ENCODE measurements at places on chromosomes 3 and 15.

DNA sequence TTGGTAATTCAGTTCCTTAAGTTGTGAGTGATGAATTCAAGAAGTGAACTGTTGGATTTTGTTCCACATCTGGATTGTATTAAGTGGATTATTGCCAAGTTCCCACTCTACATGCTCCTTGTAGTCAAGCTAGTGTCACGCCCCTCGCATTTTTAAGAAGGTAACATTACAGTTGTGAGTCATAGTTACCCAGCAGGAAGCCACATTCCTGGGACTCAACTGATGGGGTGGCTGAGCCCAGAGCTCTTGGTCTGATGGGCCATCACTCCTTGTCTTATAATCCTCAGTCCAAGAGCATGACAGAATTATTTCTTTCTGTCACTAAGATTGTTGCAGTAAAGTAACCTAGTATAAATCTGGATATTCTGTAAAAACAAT, 102.7 kb downstream of the PTPRG start:
- DNase-seq = peak; percentile 73

- peak; percentile 8 for DNase-seq
These were observed 440.5 kb upstream of the ADAMTS9 start for GRCh38 chr3:65128346-65128745.

DNA sequence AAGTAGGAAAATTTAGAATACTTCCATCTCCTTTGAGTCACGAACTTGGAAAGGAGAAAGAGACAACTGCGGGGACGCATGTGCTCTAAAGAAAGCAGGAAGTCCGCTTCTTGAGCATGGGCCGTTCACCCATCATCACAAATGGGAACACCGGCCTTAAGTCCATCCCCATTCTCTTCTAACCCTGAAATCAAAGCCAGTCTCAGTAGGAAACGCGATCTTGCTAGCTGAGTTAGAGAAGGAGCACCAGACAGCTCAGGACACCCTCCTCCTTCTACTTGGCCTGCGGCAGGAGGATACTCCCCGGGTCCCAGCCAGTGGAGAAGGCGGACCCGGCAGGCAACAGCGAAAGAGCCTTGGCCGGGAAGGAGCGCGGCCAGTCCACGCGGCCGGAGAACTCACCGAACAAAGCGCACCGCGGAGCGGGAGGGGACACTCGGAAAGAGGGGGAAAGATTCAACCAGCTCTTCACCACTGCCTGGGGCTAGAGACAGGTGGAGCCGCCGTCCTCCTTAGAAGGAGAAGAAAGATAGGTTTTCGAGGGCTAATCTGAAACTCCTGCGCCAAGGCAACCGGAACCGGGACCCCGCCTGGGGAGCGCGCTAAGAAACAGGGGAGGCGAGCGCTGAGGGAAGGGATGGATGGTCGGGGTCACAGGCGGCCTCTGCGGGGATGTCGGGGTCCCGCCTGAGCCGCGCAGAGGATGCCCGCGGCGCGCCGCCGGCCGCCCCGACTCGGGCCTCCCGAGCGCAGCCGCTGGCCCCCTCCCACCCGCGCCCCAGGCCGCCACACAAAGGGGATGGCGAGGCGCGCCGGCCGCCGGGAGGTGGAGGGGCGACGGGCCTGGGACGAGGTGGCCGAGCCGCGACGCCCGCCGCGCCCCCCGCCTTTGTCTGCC, 818 bp downstream of the SLC4A7 start:
- peak; percentile 53 for DNase-seq

DNA sequence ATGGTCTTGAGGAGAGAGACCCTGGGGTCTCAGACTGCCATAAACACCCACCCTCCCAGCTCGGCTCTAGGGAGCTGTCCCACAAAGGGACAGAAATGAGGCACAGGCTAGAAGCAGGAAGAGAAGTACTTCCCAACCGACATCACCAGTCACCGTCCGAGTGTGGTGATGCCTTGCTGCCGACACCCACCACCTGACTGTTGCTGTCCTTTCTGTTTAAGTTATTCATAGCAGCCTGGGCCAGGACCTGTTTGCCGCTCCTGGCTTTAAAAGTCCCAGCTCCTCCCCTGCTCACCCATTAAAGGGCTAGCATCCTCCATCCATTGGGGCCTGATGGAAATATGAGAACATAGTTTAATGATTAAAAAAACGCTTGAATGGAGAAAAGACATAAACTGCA, 13.2 kb upstream of the SPG11 start:
- no peak for DNase-seq

- no peak for DNase-seq
These were observed 408.9 kb downstream of the GAP43 start for GRCh38 chr3:116032176-116032575.

GRCh38 chr3:163490119-163490518, 1588.2 kb downstream of the SI start:
- no peak for DNase-seq

DNA sequence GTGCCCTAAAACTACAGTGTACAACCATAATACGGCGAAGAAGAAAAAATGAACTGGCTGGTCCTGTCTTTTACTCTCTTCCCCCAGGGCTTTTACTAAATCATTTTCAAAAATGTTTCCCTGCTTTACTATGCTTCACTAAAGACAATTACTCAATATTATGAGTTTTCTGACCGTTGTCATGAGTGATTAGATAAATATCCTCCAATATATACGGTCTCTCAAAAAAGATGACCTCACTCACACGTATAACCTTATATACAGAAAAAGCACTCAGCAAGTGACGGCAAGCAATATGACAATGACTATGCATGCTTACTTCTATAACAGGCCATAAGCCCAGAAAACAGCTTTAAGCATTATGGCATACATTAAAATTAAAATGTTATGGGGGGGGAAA, 60.5 kb downstream of the TBL1XR1 start:
- no peak for DNase-seq

- no peak for DNase-seq
These were observed 1024.3 kb downstream of the FHIT start for GRCh38 chr3:60226912-60227311.

GRCh38 chr15:61712129-61712759, 348.0 kb downstream of the VPS13C start:
- DNase-seq = no peak

DNA sequence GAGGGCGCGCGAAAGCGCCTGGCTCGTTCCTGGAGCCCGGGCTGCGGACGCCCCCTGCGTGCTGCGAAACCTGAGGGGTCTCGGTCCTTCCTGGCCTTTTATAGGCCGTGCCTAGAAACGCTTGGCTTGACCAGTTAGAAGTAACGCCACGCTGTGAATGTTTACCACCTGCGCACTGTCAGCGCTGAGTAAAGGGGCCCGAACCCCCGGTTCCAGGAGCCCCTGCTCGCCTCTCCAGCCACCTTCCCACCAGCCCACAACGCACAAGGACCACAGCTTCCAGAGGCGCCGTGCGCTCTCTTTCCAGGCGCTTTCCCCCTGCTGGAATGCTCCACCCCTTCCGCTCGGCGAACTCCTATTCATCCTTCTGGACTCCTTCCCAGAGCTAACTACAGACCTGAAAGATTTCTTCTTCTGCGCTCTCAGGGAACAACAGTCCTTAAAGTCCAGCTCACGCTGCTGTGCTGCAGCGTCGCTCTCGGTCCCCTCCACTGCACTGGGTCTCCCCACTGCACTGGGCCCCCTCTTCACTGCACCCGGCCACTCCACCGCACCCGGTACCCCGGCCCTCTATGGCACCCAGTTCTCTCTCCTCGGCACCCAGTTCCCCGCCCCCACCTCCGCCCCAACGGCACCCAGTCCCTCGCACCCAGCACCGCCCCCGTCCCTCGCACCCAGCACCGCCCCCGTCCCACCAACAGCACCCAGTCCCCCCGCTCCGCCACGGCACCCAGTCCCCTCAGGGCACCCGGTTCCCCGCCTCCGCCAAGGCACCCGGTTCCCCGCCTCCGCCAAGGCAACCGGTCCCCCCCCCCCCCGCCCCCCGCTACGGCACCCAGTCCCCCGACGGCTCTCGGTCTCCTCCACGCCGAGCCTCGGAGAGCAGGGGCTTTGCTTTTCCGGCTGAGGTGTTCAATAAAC, 69.8 kb downstream of the SQOR start:
- no peak for DNase-seq

DNA sequence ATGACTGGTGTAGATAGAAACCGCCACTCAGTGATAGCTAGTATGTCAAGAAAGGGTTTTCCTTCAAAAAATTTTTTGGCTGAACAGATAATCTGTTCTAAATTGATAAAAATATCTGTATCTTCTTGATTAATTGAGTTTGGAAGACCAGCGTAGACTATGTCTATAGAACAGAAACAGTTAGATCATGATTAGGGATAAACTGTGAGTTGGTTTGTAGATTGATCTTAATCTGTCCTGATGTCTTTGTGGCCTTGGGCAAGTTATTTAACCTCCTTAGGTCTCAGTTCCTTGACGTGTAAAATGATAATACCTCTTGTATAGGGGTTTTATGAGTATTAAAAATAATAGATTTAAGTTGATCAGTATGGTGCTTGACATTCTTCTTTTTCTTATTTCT, 4.7 kb downstream of the NFKBIZ start:
- DNase-seq = no peak

GRCh38 chr3:94127115-94127514, 64.3 kb downstream of the NSUN3 start:
- DNase-seq = no peak

DNA sequence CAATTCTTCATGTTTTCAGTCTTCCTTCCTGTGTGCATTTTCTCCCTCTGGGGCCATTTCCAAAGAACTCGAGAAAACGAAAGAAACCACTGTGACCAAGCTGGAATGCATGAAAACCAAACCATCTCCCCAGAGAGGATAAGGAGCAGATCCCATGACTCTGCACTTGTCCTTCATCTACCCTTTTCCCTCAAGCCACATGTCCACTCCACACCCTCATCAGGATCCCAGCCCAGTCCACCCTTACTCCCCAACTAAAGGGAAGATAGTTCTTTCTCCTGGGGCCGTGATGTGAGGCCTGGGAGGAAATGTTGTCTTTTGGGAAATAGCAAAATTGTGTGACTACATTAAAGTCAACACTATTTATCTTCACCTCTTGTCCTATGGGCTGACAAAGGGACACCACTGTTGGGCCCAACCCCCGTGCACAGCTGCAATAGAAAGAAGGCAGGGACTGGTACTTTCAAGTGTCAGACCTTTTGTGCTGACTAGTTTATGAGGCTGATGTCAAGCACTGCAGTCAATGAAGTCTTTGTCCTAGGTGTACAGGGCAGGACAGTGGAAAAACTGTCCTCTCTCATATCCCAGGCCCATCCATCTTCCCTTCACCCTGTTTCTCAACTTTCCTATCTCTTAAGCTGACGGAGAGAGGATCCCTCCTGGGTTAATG, 487.1 kb upstream of the NR2F2 start:
- DNase-seq = no peak

- peak; percentile 80 for DNase-seq
These were observed 3.3 kb upstream of the RAB8B start for GRCh38 chr15:63186065-63186464.

DNA sequence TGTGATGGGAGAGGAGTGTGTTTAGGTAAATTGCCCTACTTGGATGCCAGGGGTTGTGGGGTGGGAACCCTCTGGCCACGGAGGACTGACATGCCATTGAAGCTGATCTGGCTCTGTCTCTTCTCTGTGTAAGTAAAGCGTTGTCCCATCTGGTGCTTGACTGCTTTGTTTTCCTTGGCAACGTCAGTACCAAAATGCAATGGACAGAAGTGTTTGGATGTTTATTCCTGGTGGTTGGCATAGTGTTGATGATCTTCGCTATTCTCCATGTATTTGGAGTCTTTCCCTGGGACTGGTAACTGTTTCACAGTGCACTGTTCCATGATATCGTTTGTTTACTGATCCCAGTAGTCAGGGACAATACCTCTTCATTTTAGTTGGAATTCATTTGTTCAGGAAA, 130.5 kb upstream of the MCTP2 start:
- no peak for DNase-seq

DNA sequence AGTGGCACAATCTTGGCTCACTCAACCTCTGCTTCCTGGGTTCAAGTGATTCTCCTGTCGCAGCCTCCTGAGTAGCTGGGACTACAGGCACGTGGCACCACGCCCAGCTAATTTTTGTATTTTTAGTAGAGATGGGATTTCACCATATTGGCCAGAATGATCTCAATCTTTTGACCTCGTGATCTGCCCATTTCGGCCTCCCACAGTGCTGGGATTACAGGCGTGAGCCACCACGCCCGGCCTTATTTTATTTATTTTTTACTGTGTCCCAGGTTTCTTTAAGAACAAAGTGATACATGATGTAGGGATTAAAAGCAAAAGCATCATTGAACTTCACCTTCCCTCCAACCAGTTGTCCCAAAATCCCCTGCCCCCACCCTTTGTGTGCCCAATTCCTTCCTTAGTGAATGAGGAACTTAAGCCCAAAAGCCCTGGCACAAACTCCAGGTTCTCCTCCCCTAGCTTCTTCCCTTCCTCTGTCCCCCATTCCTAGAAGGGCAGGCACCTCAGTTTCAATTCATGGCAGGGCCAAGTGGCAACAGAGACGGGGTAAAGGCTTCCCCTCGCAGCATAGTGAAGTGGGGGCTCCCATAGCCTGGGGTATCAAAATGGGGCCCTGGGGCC, 23.7 kb upstream of the RPN1 start:
- no peak for DNase-seq

DNA sequence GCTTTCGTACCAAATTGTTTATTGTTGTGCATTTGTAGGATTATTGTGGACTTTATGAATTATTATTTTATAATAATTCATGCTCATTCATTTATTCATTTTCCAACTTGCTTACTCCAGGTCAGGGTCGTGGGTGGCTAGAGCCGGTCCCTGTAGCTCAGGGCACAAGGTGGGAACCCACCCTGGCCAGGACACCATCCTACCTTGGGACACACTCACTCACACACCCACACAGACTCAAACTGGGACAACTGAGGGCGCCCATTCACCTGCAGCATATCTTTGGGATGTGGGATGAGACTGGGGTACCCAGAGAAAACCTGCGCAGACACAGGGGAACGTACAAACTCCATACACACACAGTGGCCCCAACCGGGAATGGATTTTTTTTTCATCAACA, 40.6 kb downstream of the SSUH2 start:
- DNase-seq = no peak

DNA sequence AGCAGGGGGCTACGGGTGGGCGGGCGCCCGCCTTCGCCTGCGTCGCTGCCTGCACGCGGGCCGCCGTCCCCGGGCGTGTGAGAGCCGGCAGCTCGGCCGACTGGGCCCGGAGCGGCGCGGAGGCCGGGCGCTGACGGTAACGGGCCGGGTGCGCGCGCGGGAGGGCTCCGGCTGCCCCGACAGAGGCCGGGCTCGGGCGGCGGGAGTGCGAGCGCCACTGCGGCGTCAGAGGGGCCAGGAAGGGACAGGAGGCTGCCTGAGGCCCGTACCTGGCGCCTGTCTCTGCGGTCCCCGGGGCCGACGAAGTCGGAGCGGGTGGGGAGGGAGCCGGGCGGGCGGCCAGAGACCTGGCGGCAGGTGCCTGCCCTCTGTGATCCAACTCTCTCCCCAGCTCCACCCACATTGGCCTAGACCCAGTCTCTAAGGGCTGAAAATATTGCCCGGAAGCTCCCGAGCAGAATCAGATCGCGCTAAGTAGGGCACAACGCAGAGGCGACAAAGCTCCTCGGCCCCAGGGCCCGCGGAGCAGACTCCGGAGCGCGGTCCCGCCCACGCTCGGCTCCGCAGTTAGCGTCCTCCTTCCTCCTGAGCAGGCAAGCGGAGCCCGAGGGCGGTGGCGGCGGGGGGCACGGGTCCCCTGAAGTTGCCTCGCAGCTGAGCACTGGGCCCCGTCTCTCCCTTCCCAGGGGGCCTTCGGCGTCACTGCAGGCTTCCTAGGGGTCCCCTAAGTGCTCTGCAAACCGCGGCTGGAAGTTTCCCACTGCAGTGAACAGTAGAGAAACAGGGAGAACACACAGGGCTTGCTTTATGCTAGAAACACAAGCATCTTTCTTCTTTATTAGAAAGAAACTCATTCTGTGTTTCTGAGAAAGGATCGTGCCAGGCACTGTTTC, at the start of gene MAN2A2:
Gene MAN2A2, plus strand, starts transcription at position 463 of the 893 bp plus-strand sequence. CDS start 906 bp downstream, outside the sequence.
- DNase-seq = peak; percentile 22

- peak; percentile 33 for DNase-seq
These were observed 21.5 kb downstream of the FRMD4B start for GRCh38 chr3:69364354-69364753.
